ENCODE measurements at places on chromosomes 2 and 18.

DNA sequence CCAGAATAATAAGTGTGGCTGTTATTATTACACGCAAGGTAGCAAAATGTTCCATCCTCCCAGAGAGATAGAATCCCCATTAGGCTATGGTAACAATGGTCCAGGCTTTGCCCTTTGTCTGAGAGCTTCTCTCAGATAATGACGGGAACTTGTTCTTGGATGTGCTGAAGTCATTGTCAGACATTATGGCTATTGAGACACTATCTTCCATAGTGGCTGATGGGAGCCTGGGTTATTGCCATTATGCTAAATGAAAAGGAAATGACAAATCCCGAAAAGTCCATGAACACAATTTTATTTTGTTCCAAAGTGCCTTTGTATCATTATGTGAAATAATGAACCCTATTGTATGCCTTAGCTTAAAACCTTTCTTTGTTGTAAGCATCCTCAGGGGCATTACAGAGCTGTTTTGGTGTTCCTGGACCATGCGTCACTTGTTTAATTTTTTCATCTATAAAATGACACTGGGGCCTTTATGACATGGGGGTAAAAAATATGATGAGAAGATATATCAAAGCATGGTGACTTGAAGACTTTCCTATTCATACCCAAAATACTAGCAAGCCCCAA lies 218.5 kb downstream of the KCNS3 start:
- no peak for DNase-seq

DNA sequence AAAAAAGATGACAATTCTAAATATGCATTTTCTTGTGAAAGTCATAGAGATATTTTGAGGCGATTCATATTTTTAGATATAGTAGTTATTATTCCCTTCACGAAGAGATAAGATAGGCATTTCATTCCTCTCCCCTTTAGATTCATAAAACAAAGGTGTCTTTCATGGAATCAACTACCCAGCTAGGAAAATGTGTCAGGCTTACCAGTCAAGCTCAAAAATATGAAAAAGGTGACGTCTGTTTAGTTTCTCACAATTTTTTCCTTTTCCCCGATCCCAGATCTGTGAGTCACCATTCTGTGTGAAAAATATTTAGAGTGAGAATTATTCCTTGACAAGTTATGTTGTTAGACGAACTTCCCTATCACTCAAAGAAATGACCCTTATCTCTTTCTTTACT lies 95.4 kb upstream of the FN1 start:
- no peak for DNase-seq

DNA sequence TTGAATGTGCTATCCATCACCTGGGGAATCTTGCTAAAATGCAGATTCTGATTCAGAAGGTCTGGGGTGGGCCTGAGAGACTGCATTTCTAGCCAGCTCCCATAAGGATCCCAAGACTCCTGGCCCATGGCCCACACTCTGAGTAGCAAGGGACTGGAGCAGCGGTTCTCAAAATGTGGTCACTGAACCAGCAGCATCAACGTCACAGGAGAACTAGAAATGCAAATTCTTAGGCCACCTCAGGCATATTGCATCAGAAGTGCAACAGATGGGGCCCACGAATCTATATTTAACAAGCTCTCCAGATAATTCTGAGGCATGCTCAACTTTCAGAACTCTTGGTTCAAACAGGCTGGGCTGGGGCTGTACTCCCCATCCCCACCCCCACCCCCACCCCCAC lies 74.6 kb downstream of the DHRS9 start:
- no peak for DNase-seq

DNA sequence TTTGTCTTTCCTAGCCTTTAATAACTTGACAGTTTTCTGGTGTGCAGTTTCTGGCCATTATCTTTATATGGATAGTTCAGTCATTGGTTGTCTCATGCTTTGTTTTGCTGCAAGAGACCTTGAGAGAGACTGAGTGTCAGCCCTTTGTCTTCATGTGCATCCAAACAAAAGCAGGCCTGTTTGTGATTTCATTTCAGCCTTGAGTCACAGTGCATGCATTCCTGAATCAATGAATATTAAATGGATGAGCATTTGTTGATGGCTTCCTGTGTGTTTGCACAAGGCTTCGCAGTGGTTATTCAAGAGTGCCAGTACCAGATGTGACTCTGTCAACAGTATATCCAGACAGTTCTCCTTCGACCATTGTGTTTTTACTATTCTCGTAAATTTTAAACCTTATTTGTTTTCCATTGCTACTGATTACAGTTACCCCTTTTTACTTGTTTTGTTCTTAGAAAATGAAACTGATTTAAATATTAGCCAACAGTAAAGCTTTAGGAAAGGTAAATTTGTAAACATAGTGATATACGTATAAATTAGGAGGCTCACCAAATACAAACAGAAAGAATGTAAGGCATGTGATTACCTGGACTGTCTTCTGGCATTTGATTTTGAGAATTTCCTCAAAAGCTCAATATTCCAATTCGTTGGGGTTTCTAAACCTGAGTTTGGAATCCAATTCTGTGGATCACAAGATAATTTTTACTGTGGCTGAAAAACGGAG lies 319.8 kb downstream of the CTNNA2 start:
- DNase-seq: no peak

- no peak for DNase-seq
Measured at GRCh38 chr2:36706021-36706876, 9.7 kb downstream of the VIT start.

- DNase-seq: no peak
Measured at GRCh38 chr2:234111523-234111922, 61.0 kb downstream of the SPP2 start.

- DNase-seq: no peak
Measured at GRCh38 chr18:54129448-54130067, 94.9 kb downstream of the MBD2 start.

GRCh38 chr2:147223553-147224060 lies 621.2 kb upstream of the ACVR2A start:
- no peak for DNase-seq

DNA sequence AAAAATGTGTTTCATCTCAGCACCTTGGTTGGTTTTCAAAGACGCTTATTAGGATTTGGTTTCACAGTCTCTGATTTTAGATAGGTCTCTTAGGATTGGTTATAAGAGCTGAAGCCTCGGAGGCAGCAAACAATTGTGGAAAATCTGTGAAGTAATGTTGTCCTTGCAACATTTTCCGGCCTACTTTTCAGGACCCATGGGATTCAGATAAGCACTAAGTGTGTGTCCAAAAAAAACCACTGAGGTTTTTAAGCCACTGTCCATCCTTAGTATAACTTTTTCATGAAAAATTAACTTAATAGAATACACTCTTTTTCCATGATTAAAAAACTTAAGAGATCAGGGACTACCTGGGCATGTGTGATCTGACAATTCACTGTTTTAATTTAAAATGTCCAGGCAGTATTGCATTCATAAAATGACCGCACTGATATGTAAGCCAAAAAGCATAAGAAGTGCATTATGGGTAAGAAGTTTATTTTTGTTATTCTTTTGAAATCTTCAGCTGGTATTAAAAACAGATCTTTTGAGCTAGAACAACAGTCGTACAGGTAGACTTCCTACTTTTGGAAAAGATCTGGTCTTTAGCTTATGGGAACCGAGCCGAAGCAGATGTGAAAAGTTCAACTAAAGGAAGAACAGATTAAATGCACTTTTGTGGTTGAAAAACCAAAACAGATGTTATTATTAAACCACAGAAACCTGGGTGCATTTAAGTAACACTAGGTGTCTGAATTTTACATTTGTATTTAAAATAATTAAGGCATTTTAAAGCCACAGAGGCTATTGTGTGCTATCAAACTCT lies 479.4 kb upstream of the ZEB2 start:
- DNase-seq: no peak

- no peak for DNase-seq
Measured at GRCh38 chr2:235692671-235693171, 198.9 kb downstream of the AGAP1 start.

DNA sequence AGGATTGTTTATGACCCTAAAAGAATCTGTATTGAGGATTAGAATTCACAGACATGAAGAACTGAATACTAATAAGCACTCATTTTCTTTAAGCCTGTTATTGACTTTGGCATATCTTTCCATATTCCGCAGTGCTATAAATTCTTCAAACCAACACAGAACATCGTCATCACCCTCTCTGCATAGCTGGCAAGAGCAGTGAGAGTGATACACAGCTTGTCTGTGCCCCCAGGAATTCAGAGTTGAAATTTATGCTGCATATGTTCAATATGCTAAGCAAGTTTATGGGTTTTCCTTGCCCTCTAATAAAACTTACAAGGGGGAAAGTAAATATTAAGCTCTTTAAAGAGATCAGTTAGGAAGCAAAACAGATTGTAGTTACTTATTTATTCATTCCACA lies 32.7 kb downstream of the CTLA4 start:
- DNase-seq: no peak

DNA sequence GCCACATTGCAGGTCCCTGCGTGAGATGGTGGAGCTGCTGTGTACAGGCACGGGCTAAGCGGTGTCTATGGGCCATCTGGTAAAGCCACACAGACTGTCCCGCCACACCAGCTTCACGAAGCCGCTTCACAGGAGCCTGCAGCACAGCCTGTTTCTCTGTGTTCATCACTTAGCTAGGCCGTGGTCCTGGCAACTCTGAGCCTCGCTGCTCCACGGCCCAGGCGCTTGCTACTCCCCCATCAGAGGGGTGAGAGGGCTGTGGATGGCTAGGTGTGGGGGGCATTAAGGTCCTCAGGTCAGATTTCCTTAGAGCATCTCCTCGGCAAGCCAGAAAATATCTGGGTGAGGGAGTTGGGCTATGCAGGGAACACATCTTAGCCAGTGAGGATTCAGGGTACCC lies 225.7 kb downstream of the GLI2 start:
- DNase-seq: no peak

GRCh38 chr2:191629001-191629453 lies 48.9 kb upstream of the NABP1 start:
- DNase-seq: no peak

DNA sequence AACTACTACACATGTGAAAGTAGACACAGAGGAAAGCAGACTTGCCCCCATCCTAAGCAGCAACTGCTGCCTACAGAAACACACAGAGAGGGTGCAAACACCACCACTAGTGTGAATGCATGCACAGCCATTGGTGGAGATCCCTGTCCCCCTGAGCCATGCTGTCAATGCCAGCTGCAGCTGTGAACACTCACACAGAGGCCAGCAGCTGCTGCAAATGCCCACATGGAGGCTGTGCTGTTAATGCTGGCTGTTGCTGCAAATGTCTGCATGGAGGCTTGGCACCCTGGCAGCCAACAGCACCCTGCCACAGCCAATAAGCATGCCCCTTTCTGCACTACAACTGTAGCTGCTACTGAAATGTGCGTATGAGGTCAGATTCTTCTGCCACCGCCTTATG lies 355.0 kb downstream of the LNPK start:
- no peak for DNase-seq

Data from stimulated activated CD8-positive, alpha-beta memory T cell treated with anti-CD3 and anti-CD28 coated beads, Interleukin-4, amount 100 ng/mL, for 1 hour (primary cell).